ENCODE measurements at places on chromosomes 7 and 10.

DNA sequence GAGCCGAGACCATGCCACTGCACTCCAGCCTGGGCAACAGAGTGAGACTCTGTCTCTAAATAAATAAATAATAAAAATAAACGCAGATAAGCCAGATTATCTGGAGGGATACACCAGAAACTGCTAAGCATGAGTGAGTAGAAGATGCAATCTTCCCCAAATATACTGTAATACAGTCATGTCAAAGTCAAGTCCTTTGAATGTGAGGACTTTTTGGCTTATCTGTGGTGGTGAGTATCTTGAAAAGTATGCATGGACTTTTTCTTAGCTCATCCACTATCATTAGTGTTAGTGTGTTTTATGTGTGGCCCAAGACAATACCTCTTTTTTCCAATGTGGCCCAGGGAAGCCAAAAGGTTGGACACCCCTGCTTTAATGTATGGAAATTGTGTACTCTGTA is 44.7 kb upstream of the PITRM1 start:
- DNase-seq, result no peak

DNA sequence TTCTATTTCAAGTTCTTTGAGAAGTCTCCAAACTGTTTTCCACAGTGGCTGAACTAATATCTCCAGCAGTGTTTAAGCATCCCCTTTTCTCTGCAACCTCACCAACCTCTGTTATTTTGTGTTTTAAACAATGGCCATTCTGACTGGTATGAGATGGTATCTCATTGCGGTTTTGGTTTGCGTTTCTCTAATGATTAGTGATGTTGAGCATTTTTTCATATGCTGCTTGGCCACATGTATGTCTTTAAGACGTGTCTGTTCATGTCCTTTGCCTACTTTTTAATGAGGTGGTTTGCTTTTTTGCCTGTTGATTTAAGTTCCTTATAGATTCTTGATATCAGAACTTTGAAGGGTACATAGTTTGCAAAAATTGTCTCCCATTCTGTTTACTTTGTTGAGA is 156.6 kb upstream of the IMMP2L start:
- DNase-seq, result no peak

DNA sequence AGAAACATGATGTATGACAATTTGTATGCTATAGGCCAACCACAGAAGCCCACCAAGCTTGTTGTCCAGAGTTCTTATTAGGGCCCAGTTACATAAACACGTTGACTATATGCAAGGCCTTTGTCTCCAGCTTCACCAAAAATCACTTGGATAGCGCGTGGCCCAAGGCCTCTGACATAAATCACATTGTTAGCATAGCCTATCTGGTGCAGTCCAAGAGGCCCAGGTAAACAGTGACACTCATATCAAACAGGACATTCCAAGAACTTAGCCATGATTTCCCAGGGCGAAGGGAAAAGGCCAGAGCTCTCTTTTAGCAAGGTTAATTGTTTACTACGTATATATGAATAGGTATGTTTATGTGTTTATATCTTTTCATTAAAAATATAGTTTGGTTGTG is 337.2 kb upstream of the CELF2 start:
- no peak for DNase-seq

- DNase-seq, result no peak
Observed at GRCh38 chr10:69865450-69865849, 63.7 kb downstream of the COL13A1 start.

GRCh38 chr7:46625032-46625431 is 704.0 kb upstream of the IGFBP3 start:
- DNase-seq, result no peak

DNA sequence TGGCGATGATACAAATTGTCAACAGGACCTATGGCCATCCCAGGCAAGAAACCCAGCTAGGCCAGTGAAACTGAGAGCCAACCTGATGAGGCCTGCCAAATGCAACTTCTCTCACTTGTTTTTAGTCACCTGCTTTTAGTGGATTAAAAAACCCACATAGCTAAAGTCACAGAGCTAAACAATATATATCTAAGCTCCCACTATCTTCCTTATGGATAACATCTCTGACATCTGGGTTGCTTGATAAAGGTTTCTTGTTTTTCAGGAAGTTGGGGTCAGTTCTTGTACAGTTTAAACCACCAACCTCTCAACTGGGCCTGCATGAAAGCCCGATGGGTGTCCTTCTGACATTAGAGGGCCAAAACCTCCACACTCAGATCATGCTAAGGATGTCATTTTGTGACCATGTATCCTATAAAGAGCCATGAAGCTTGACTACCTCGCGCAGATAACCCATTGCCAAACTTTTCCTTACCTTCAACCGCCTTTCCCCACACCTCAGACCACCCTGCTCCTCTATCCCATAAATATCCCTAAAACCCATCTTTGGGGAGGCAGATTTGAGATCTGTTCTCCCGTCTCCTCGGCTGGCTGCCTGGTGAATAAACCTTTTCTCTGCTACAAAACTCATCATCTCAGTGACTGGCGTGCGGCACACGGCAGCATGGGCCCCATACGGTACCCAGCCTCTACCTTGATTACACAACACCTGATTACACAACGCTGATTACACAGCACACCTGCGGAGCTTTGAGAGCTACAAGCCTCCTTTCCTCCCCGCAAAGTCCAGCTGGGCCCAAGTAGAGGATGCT is 797 bp upstream of the STMP1 start:
- no peak for DNase-seq

GRCh38 chr7:25906760-25907159 is 245.2 kb upstream of the NFE2L3 start:
- DNase-seq, result no peak

GRCh38 chr10:113261161-113261560 is 291.7 kb upstream of the HABP2 start:
- DNase-seq, result no peak

DNA sequence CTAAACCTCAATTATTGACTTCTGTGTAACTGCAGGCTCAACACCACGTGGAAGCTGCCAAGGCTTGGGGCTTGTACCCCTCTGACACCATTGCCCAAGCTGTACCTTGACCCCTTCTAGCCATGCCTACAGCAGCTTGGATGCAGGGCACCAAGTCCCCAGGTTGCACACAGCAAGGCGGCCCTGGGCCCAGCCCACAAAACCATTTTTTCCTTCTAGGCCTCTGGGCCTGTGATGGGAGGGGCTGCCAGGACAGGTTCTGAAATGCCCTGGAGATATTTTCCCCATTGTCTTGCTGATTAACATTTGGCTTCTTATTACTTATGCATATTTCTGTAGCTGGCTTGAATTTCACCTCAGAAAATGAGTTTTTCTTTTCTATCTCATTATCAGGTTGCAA is 610.0 kb upstream of the LRRN3 start:
- DNase-seq, result no peak

GRCh38 chr10:14698111-14698828 is 76.4 kb downstream of the FAM107B start:
- no peak for DNase-seq

- no peak for DNase-seq
Observed at GRCh38 chr7:26723129-26723528, 141.3 kb downstream of the SKAP2 start.

DNA sequence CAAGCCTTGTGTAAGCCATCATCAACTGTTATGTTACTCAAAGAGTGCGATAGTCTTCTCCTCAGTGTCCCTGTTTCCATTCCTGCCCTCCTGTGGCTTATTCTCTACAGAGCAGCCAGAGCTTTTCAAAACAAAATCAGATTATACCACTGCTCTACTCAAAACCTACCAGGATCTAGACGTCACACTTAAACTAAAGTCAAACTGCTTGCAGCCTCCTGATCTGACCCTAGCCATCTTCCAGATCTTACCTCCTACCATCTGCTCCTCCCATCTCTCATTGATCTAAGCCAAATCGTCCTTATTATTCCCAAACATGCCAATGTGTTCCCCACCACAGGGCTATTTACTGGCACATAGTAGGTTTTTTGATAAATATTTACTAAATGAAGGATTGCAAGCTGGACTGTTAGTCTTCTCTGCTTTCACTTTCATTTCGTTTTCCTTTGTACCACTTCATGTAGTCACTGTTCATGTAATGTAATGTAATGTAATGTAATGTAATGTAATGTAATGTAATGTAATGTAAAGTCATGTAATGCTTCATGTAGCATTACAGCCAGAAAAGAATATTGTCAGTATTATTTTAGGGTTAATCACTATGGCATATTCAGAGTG is 116.1 kb downstream of the GPR37 start:
- no peak for DNase-seq

DNA sequence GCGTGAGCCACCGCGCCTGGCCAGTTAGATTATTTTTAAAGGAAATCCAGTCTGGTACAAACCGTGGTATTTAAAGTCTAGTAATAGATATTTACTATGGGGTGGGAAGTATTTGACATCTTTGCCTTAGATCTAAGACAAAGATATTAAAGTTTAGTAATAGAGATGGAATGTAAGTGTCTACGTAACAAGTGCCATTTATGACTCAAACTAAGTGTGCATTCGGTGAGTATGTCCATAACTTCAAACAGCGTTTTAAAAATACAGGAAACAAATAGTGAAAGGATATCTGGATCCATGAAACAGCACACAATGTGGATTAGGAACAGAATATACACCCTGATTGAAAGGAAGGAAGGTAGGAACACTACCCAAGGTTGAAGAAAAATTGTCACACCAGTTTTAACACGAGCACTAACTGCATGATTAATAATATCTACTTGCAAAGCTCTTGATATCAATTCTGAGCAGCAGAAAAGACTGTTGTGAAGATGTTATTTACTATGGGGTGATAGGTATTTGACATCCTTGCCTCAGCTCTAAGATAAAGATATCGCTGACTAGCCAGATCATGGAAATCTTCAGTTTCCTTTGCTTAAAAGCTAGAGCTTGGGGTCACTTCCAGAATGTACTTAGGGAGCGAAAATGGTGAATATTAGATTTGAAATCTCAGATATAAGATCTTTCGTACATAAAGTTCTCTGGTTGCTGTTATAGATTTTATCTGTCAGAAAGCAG is 48.7 kb downstream of the EPC1 start:
- no peak for DNase-seq

DNA sequence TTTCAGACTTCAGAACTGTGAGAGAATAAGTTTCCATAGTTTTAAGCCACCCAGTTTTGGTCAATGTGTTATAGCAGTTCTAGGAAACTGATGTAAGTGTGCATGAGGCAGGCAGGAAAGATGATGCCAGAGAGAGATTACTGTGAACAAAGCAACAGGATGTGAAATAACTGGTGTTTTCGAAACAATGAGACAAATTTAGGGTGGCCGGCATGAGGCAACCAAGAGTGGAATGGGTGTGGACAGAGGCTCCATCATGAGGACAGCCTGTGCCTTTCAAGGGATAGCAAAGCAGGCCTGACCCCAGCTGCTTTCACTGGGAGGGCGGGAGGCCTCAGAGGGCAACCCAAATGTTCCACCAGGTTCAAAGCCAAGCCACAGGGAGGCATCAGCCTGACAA is 67.3 kb upstream of the UCN3 start:
- DNase-seq, result no peak

DNA sequence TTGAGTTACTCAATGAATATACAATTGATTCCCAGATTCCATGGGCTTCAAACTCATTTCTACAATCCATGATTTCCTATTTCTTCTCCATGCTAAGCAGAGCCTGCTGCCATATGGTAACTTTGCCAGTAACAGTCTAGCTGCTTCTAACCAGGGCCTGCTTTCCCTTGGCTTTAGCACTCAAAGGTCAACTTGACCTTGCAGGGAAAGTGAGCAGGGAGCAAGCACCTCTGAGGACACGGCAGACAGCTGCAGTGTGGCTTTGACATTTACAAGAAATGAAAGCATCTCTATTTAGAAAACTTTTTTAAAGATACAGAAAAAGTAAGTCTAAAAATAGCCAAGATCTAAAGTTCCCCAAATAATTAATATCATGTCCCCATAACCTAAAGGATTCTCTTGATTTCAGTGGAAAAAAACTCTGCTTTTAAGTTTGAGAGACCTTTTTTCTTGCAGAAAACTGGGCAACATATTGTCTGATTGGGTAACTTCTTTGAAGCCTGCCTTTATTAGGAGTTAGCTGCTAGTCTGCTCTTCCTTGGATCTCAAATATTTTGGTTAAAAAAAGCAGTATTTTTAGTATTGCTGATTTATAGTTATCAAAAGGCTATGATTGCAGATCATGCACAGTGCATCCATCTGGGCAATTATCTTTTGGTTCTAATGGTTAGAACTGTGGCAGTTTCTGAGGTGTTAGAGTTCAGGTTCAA is 257.9 kb downstream of the AHR start:
- no peak for DNase-seq

DNA sequence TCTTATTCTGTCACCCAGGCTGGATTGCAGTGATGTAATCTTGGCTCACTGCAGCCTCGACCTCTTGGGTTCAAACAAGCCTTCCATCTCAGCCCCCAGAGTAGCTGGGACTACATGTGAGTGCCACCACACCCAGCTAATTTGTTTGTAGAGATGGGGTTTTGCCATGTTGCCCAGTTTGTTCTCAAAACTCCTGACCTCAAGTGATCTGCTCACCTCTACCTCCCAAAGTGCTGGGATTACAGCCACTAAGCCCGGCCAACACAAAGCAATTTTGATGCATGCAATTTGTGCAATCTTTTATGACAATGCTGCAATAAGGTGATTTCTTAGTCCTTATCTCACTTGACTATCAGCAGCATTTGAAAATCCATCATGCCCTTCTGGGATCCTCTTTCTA is 333.1 kb downstream of the FRMD4A start:
- DNase-seq, result no peak

DNA sequence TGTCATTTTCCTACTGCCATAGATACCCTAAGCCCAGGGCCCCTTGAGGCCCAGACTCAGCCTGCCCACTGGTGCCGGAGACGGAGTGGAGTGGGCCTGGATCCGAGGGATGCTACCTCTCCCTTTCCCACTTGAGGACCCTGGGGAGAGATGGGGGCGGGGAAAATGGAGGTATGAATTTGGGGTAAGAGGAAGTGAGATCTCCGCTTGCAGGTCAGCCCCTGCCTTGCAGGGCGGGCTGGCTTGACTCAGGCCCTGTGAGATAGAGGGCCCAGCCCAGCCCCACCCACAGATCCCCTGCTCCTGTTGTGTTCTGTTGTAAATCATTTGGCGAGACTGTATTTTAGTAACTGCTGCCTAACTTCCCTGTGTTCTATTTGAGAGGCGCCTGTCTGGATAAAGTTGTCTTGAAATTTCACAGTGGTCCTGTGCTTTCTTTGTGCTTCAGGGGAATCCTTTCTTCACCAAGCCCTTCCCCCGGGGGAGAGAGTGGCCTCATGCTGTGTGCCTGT is 13.2 kb downstream of the YKT6 start:
- no peak for DNase-seq

- no peak for DNase-seq
Observed at GRCh38 chr7:149071641-149072437, 18.7 kb downstream of the ZNF786 start.

DNA sequence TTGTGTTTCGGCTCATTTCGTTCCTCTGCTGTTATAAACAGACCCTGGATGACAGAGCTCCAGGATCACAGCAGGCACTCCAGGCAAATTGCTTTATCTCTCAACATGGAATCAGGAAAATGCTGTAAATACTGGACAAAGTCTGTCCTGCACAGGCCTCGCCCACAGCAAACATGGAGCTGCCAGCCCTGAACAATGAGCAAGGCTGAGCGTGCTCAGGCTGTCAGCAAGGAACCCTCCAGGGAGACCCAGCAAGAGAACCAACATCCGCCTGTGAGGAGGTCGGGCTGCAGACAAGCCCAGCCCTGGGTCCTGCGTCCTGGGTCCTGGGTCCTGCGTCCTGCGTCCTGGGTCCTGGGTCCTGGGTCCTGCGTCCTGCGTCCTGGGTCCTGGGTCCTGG is 180.8 kb downstream of the PTPRN2 start:
- no peak for DNase-seq

- DNase-seq, result no peak
Observed at GRCh38 chr7:79774150-79774549, 320.7 kb upstream of the MAGI2 start.

- DNase-seq, result no peak
Observed at GRCh38 chr7:52639126-52639525, 396.3 kb upstream of the POM121L12 start.
